ENCODE measurements at places on chromosomes 1 and 21.
A peak's percentile ranks its signal among the peaks of the same experiment; 100 is the strongest.

DNA sequence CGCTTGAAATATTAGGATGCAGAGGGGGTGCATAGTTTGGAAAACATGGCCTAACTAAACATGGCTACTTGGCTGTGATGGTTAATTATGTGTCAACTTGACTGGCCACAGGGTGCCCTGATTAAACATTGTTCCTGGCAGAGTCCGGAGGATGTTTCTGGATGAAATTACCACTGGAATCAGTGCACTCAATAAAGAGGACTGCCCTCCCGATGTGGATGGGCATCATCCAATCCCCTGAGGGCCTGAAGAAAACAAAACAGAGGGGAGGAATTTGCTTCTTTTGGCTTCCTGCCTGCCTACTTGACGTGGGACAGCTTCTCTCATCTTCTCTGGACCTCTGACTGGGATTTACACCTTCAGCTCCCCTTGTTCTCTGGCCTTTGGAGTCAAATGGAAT lies 79.1 kb upstream of the KCNE2 start:
- DNase-seq: no peak

GRCh38 chr1:1307261-1307922 lies 338 bp downstream of the ACAP3 start:
- DNase-seq: no peak

- no peak for DNase-seq
These were observed 498.7 kb upstream of the NFIA start for GRCh38 chr1:60583696-60584095.

- no peak for DNase-seq
These were observed 7.9 kb downstream of the DYRK3 start for GRCh38 chr1:206643118-206643698.

- no peak for DNase-seq
These were observed 43.1 kb downstream of the ATP2B4 start for GRCh38 chr1:203669739-203670138.

DNA sequence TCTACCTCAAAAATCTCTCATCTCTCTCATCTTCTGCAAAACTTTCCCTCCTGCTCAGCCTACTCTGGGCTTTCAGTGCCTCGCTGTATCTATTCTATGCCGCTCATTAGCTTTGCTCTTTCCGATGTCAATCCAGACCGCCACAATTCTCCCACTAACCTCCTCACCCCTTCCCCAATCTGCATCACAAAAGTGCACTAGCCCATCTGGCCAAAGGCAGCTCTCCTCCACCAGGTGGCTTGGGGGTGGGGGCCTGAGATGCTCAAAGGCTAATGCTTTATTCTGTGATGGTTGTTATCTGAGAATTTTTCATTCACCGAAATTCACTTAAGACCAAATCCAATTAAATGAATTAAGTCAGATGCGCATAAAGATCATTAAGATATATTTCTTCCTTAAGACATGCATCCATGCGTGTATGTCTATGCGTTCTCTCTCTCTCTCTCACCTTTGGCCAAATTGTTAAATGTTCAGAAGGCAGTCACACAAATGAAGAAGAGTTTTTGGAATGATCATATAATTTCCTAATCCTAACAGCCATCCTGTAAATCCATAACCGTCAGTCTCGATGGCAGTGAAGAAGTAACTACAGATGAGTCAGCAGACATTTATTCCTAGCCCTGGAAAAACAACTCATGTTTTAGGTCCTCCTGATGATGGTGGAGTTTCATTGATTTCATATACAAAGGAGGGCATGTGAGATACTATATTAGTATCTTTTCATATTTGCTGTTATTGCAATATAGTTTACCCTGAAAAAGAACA lies 111.3 kb downstream of the C1orf21 start:
- no peak for DNase-seq

DNA sequence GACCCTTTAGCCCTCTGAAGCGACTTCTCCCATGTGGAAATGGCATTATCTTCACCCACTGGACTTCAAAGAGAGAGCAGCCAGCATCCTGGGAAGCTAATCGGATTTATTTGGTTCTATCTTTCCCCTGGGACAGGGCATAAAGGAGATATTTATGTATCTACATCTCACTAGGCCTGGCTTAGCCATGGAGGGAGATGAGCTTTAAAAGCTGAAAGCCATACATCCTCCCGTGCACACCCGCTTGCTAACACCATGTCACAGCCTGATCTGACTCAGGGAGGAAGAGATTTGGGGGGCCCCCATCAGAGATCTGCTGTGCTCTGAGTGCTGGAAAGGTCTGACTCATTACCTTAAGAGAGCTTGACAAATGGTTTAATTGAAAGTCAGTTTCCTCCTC lies 155.9 kb downstream of the PLXNA2 start:
- DNase-seq: no peak

DNA sequence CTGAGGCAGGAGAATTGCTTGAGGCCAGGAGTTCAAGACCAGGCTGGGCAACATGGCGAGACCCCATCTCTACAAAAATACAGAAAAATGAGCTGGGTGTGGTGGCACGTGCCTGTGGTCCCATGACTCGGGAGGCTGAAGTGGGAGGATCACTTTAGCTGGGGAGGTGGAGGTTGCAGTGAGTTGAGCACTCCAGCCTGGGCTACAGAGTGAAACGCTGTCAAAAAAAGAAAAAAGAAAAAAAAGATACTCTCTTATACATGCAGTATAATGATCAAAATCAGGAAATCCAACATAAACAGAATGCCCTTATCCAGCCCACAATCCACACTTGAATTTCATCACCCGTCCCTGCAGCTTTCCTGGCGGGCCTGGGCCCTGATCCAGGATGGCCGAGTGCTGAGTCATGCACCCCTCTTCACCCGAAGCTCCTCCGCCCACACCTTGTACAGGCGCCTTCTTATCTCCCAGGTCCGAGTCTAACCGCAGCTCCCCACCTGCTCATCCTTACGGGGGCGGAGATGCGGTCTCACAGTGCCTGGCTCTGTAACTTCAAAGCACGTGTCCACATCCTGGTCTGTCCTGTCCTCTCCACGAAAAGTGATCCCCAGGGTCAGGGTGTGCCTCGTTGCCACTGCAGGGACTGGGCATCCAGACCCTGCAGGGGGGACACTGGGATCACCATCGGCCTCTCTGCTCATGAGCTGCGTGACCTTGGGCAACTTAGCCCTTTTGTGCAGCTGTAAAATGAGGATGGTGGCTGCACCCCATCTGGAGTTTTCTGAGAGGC lies 120.2 kb upstream of the SLC45A1 start:
- DNase-seq: no peak

DNA sequence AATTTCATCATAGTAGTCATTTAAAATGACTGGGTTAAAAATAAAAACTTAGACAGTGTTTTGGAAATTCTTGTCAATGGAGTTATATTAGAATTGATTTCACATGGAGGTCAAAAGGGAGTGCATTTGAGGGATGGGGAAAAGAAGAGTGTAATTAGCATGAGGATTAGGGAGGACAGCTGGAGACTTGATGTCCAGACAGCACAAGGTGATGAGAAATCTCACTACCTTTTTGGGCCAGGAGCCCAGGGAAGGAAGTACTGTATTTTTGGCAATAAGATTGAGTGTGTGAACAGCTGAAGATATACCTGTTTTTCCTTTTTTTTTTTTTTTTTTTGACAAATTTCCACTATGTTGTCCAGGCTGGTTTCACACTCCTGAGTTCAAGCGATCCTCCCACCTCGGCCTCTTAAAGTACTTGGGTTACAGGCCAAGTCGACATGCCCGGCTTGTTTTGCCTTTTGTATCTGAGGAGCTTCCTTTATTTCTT lies 163.6 kb downstream of the PAPPA2 start:
- DNase-seq: no peak

- no peak for DNase-seq
These were observed 9.4 kb downstream of the TIAM1 start for GRCh38 chr21:31334648-31335121.

GRCh38 chr1:26191739-26192138 lies 1.3 kb downstream of the CATSPER4 start:
- no peak for DNase-seq

DNA sequence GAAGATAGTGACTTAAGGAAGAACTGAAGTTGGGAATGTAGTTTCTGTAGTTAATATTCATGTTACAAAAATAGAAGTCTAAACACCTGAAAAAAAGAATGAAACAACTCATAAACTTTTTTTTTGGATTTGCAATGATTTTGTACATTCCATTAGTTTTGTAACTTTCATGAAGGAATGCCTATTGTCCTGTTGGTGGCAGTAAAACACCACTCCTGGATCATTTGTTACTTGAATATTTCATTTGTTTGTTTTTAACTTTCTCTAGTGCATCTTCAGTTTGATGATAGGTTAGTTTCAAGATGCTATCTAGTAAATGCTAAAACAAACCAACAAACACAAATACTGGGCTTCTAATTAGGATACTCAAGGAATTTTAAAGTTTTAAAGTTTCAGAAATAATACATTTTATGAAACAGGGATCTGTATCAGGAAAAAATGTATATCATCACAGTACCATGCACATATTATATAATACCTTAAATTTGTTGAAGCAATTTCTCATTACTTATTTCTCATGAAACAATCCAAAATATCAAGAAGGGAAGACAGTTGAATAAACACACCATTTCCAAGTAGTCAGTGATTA lies 229.7 kb upstream of the CACYBP start:
- DNase-seq: no peak

DNA sequence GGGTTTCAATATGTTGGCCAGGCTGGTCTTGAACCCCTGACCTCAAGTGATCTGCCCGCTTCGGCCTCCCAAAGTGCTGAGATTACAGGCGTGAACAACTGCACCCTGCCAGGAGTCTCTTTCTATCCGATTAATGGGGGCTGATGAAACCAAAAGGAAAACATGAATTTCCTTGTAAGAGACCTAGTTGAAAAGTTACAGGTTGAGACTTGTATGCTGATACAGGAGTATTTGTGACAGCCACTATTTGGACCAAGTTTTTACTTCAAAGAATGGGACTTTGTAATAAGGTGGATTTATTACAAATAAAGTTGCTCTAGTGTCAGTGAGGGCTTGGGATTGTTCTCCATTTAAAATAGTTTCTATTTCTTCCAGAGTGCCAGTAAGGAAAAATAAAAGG lies 43.6 kb upstream of the TMEM61 start:
- DNase-seq: no peak

- no peak for DNase-seq
These were observed 144.0 kb downstream of the KCNH1 start for GRCh38 chr1:210989905-210990304.

DNA sequence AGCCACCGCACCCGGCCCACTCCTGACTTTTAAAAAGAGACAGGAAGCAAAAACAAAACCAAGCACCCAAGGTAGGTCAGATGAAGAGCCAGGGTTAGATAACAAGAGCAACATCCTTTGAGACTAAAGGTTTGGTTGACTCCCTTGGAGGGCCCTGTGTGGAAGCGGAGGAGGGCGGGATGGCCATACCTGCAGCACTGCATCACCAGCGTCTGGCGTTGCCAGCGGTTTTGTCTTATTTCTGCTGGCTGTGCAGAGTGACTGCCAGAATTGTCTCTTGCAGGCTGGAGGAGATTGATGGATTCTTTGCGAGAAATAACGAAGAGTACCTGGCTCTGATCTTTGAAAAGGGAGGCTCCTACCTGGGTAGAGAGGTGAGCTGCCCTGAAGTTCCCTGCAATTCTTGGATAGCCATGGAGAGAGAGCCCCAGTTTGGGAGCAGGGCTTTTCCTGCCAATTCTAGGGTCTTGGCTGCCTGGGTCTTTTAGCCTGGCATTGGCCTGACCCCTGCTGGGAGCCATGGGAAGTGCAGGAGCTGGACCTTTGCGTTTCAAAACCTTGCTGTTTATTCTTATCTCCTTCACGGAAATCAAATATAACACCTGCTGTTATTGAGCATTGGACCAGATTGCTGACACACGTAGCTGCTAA lies 24.0 kb downstream of the QSOX1 start:
- peak; percentile 31 for DNase-seq

DNA sequence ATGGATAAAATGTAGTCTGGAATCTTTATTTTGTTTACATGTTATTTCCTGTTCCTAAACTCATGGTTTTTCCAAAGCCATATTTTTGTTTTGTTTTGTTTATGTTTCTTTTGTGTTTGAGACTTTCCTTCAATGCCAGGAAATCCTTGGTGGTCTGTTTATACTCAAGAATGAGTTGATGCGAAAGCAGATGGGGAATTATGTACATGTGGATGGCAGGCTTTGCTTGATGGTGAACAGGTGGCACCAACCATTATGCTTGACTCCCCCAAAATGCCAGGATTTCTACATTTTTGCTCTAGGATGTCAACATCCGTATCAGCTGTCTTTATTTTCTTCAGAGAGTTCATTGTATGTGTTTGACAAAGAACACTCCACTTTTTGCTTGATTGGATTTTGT lies 448.5 kb downstream of the PRDM2 start:
- no peak for DNase-seq

DNA sequence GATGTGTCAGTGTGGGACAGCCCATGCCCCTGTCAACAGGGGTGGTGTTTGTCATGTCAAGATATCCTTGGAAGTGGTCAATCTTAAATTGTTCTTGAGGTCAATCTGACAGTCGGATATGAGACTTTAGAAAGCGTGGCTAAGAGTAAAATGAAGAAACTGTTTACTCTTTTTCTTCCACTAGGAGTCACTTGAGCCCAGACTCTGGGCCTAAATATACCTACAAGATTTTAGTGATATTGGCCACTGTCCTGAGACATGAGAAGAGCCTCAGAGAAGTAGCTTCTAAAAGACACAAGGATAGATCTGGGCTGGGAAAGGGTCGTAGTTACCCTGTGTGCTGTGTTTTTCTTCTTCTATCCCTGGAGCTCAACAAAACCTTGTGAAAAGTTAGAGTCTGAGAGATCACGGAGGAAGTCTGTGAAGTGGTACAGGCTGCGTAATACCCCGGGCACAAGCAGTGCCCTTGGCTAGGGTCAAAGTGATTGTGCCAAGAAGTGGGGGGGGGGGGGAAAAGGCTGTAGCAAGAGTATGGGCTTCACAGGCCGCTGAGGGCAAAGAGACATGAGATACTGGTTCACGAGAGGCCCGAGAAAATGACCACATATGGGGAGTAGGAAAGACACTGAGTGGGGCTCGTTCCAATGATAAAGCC lies 355.2 kb upstream of the GREM2 start:
- no peak for DNase-seq

DNA sequence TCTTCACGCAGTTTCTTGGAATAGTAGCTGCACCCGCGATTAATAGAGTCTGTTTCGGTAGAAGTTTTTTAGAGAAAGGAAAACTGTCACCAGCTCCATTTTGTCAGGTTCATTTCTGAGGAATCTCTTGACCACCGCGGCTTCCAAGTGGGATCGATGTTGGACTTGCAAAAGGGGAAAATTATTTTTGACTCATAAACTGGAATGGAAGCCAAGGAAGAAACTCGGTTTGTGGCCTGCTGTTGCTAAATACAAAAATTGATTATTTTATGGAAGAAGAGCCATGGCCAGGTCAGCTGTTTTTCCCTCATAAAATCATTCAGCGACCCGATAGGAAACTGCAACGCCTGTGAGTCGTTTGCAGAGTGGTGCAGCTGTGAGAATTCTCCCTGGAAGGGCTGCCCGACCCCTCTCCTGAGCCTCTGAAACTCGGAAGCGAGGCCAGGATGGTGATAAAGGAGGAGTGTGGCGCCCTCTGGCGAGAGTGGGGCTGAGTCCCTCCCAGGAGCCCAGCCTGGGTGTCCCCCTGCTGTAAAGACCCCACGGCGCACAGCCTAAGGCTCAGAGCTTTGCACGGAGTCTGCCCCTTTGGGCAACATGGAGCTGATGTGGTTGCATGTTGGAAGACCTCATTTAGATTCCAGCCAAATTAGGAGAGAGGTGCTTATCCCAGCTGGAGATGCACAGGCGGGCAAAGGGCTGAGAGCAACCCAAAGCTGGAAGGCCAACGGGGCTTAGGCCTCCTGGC lies 83.6 kb upstream of the SLC25A33 start:
- peak; percentile 21 for DNase-seq

Measured in stimulated activated CD4-positive, alpha-beta T cell treated with anti-CD3 and anti-CD28 coated beads, Interleukin-15, amount 100 ng/mL, for 1 hour (primary cell).